ENCODE measurements at places on chromosomes 6 and 20.

DNA sequence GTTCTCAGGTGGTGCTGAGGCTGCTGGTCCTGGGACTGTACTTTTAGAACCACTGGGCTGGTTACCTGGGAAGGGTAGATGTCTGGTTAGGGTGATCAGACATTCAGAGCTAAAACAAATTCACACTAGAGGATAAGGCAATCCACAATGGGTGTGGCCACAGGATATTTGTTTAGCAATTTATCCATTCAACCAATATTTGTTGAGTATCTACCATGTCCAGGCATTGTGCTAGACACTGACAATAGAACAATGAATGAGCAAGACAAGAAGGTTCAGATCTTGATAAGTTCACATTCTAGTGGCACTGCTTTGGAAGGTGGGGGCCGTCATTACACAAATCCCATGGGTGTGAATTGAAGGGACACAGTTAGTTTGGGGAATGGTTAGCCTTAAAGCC lies 131.7 kb downstream of the BCAS1 start:
- no peak for DNase-seq

GRCh38 chr6:45845567-45845966 lies 170.1 kb downstream of the CLIC5 start:
- DNase-seq, result no peak

- no peak for DNase-seq
These were observed 176.5 kb downstream of the SLC16A10 start for GRCh38 chr6:111263837-111264236.

DNA sequence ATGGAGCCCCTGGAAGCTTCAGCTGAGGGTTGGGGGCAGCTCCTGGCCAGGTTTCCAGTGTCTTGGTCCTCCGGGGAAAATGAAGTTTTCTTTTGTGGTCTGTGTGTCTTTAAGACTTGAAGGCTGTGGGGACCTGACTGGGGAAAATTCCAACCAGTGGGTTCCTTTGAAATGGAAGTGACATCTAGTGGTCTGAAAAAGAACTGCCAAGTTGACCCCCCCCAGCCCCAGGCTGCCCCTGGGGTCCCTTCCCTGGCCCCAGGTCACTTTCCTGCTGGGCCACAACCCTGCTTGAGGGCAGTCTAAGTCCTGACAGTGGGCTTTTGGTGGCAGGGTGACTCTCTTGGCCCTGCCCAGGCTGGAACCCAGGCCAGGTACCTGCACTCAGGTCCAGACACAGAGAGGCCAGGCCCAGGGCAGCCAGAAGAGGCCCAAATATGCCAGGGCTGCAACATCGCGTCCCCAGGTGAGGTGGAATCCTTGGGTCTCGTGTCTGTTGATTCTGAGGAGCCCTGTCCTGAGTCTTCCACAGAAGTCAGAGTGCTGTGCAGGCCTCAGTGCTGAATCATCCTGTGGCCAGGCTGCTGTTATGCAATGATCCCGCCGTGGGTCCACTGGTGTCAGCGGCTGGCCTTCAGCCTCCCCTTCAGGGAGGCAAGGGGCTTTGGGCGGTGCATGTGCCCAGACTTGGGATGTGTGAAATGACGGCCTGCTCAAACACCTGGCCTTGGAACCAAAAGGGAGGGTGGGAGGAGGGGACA lies 68.4 kb downstream of the VEGFA start:
- DNase-seq, result peak; percentile 67

- DNase-seq, result no peak
These were observed 244.8 kb downstream of the FARS2 start for GRCh38 chr6:5506149-5506548.

- DNase-seq, result no peak
These were observed 24.1 kb upstream of the RPS6KA2 start for GRCh38 chr6:166650824-166651807.

DNA sequence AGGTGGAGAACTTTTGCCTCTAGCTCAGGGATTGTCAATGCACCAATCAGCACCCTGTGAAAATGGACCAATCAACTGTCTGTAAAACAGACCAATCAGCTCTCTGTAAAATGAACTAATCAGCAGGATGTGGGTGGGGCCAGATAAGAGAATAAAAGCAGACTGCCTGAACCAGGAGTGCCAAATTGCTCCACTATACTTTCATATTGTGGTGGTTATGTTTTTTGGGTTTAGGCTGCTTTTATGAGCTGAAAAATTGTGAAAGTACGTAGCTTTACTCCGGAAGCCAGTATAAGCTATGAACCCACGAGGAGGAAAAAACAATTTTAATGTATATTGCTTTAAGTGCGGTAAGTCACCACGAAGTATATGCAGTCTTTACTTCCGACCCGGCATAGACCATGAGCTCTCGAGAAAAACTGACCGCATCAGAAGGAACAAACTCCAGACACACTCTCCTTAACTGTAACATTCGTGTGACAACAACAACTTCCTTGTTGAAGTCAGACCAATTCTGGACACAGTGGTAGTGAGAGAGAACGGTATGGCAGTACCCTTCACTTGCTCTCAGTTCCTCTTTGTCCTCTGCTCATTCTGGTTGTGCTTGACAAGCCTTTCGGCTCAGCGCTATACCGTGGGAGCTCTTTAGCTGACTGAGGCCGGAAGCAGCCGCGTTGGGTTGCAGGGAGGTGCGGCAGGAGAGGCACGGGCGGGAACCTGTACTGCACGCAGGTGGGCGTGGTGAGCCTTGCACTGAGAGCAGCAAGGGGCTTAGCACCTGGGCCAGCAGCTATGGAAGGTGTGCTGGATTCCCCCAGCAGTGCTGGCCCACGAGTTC lies 81.9 kb upstream of the E2F3 start:
- DNase-seq, result peak; percentile 70

GRCh38 chr6:26194816-26195375 lies 107.7 kb downstream of the HFE start:
- DNase-seq, result no peak

- no peak for DNase-seq
These were observed 20.9 kb downstream of the SCAF8 start for GRCh38 chr6:154754152-154754551.
